ENCODE measurements at places on chromosomes 13 and 19. TPM values are rescaled to one million over a fixed set of nuclear protein-coding genes. Genes with fewer than 3 reads are reported as not detected.

GRIN2D gene
- 25.2 TPM for total RNA-seq

GRCh38 chr19:1016647-1017114 lies 4.2 kb downstream of the TMEM259 start:
- no peak for DNase-seq

APLP1 gene
- total RNA-seq, result 11.5 TPM

DNA sequence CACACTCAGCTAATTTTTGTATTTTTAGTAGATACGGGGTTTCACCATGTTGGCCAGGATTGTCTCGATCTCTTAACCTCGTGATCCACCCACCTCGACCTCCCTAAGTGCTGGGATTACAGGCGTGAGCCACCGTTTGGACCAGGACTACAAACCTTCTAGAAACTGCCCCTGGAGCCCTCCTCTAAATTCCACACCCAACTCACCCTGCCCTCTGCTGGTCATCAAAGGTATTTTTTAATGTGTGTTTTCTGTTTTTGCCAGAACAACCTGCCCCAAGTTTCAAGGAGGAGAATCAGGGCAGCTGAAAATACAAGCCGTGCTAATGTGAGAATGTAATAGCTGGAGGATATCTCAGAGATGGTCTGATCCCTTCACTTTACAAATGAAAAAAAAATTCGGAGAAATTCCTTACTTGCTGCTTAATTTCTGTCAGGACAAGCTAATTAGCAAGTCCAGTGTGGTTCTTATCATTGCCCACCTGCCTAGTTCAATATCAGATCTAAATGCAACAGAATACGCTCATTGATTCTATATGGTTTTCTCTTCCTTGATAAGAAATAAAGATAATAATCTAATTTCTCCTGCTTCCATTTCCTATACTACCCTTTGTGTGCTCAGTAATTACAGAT lies 4.1 kb downstream of the ATP8A2 start:
- DNase-seq, result peak; percentile 68

DNA sequence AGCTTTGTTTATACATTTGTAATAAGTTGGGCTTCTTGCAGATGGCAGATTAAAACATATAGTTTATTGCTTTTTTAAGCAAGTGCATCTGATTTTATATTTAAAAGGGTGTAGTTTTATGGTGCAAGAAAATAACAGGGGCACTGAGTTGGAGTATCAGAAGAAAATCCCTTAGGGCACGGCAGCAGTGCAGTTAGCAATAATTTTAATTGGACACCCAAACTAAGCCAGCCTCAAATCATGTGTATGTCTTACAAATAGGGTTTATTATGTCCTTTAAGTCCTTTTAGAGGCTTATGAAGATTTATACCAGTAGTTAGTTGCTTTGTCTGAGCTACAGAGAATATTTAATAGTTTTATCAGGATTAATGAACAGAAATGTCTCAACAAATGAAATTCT lies 57.5 kb downstream of the GPC6 start:
- DNase-seq, result no peak

GRCh38 chr13:51697855-51698254 lies 106.1 kb downstream of the DHRS12 start:
- DNase-seq, result no peak

TEX101 gene
- not detected for total RNA-seq

GRCh38 chr13:71801781-71802180 lies 65.2 kb downstream of the DACH1 start:
- no peak for DNase-seq

Data from endothelial cell (in vitro differentiated cells).